HCT116 (cell line): ENCODE measurements at places on chromosomes 2 and 18.

DNA sequence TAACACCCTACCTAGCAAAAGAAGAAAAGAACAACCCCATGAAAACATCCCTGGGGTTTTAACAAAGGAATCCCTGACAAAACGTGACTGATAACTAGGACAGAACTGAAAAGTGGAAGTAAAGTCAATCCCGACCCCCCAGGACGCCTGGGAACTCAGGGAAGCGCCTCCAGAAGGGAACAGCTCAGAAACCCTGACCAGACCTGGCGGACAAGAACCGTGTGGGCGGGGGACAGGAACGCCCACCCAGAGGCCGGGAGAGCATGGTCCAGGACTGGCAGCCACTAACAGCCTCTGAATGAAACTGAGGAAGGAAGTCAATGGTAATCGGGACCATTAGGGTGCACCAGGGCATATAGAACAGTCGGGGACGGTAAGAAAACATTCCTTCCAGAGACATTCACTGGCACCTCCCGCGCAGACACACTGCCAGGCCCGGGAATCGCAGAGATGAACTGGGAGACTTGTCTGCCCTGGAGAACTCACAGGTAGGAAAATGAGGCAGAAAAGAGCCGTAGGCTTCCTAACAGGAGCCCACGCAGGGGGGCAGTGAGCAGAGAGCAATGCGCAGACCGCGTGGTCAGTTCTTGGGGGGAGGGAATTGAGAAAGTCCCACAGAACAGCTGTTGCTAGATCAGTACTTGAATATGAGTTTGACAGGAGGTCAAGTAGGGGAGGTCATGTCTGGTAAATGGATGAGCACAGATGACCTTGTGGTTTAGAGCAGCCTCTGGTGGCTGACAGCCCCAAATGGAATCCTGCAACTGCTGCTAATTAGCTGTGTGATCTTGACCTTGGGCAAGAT lies 1.3 kb upstream of the TBC1D8 start:
- peak; percentile 40 for DNase-seq

DNA sequence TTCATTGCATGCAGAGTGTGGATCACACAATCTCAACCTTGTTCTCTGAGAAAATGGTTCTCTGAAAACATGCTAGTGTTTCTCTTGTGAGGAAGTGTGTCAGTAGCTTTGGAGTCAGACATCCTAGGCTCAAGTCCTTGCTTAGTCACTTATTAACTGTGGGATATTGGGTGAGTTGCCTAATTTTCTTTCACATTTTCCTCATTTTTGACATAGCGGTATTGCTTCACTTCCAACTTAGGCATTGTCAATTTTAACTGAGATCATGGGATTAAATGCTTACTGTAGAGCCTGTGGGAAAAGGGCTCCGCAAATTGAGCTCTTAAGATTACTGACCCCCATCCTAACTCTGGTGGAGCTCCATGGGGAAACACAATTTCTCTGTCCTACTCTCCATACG lies 622.2 kb downstream of the CNTNAP5 start:
- no peak for DNase-seq

GRCh38 chr2:105809723-105810122 lies 65.0 kb downstream of the NCK2 start:
- DNase-seq = no peak

DNA sequence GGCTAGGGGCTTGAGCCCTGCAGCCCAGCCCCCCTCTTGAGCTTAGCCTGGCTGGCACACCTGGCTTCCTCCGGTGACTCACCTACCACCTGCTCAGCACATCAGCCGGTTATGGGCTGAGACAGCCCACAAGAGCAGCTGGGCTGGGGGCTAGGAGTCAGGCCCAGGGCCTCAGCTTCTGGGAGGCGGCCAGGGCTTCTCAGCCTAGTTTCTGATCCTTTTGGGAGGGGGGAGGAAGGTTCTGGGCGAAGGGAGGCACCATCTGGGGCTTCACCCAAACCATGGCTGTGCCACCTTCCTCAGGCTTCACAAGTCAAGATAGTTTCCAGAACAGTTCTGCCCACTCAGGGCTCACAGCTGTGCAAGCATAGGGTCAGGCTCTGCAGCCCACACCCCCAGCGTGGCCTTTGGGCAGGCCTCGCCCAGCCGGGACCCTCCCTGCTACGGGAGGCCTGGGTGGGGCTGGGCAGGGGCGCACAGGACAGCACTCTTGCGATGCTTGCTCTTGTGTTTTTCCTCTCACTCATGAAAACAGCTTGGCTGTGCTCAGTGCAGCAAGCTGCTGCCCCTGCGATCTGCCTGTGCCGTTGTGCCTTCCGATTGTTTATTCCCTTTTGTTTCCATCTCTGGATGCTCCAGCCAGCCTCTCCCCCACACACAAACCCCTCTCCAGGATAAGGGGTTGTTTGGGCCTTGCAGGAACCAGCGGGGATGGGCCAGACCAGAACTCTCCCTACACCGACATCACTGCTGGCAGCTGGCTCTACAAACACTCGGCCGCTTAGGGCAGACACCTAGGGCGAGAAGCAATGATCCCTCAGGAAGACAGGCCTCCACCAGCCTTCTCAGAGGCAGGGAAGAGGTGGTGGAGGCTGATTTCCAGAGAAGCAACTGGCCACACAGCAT lies 26.1 kb upstream of the SEMA4C start:
- no peak for DNase-seq

- no peak for DNase-seq
Observed at GRCh38 chr2:10897956-10898355, 13.8 kb upstream of the KCNF1 start.

DNA sequence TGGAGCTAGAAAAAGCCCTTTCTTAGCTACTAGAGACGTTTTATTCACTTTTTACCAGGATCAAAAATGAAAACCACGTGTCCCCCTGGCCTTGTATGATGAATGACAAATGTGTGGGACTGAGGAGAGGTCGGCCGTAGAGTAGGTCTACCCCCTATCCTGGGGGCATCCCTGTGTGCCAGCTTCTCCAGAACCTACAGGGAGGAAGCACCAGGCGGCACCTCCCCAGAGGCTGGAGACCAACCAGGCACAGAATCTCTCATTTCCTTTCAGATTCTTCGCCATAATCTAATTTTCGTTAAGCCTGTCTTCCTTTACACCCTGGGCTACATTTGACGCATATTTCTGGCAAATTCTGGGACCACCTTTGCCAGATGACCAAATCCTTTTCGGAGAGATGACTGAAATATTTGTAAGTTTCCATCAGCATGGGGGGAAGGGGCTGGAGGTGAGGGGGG lies 15.9 kb downstream of the TWIST2 start:
- DNase-seq = no peak

DNA sequence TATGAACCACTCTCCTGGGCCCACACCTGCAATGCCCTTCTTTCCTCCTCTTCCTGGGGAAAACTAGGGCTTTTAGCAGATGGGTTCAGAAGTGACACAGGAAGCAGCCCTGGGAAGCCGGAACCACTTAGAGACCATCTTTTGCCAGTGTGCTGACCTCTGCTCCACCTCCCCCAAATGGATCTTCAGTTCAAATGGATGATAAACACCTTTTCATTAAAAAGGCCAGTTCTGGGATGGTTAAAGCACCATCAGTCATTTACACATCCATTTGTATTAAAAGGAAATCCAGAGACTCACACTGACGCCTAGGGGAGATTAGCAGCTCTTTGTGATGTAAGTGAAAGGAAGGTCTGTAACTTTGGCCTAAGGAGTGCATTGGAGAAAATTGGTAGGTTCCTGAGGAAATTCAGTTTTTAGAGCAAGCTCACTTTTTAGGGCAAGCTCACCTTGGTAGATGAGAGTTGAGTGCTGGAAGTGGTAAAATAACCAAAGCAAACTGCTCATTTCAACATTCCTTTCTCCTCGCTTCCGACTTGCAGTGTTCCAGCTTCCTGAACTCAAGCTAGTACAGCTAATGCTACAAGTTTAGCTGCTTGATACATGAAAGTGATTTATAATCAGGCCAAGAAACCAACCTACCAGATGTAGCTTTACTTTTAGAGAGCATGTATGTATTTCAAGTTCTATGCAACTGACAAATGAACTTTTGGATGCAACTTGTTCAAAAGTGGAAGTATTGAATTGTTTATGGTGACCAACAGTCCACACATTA lies 47.7 kb downstream of the ACTR2 start:
- no peak for DNase-seq

DNA sequence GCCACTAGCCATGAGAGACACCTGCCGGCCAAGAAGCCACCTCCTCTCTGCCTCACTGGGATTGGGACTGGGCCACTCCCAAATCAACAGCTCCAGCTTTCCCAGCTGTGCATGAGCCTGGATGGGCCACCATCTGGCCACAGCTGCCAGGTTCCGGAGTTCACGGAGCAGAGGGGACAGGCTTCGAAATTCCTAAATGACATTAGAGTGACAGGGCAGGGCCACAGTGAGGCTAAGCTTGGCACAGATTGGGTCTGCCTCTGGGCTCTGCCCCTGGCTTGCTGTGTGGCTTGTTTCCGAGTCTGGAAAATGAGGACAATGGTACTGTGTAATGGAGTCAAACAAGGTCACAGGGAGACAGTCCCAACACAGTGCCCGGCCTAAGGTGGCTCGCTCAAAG lies 6.5 kb downstream of the DIPK1C start:
- DNase-seq = no peak

DNA sequence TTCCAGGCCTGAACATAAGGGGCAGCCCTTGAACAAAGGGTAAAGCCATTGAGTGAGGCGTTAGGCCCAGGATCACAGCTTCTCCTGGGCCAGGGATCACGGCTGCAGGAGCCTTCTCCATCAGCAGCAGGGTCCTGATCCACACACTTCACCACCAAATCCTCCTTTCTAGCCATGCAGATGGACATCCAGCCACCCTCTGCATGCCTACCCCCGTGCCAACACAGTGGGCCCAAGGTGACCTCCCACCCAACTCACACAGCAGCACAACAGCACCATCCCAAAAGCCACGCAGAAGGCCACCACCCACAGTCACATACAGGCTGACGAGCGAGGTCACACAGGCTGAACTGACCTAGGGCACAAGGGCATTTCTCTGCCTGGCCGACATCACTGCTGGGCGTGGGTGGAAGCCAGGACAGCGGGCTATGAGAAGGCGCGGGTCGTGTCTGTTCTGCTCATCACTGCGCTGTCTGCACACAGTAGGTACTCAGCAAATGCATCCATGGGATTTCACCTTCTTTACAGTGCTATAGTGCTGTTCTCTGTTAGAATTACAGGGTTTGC lies 31.2 kb downstream of the TFCP2L1 start:
- DNase-seq = no peak

GRCh38 chr2:60992985-60993392 lies 24.5 kb upstream of the PEX13 start:
- DNase-seq = no peak

DNA sequence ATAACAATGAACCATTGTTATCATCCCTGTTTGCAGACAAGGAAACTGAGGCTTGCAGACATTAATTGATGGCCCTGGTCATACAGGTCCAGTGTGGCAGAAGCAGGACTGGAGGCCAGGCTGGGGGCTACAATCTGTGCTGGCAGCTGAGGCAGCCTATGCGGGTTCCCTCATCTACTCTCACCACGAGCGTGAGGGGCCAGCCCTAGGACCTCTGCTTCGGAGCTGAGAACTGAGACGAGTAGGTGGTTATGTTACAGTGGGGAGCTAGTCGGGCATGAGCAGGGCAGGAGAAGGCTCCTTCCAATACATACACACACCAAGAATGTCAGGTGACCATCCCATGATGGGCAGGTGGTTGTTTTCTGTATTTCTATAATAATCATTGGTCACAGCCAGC lies 82.2 kb upstream of the ASB18 start:
- no peak for DNase-seq

DNA sequence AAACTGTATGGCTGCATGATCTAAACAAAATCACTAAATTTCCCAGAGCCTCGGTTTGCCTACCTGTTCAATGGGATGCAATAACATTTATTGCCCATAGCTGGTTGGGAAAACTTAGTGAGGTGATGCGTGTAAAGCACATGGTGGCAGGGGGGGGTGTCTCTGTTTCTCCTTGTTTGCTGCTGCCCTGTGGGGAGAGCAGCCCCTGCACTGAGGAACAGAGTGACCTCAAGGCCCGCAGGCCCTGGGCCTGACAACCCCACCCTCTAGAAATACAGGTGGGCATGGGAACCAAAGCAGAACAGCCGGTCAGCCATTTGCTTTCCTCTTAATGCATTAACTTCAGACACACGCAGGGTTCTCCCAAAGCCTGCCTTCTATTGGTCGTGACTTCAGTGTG lies 55.1 kb upstream of the SLC66A3 start:
- no peak for DNase-seq

DNA sequence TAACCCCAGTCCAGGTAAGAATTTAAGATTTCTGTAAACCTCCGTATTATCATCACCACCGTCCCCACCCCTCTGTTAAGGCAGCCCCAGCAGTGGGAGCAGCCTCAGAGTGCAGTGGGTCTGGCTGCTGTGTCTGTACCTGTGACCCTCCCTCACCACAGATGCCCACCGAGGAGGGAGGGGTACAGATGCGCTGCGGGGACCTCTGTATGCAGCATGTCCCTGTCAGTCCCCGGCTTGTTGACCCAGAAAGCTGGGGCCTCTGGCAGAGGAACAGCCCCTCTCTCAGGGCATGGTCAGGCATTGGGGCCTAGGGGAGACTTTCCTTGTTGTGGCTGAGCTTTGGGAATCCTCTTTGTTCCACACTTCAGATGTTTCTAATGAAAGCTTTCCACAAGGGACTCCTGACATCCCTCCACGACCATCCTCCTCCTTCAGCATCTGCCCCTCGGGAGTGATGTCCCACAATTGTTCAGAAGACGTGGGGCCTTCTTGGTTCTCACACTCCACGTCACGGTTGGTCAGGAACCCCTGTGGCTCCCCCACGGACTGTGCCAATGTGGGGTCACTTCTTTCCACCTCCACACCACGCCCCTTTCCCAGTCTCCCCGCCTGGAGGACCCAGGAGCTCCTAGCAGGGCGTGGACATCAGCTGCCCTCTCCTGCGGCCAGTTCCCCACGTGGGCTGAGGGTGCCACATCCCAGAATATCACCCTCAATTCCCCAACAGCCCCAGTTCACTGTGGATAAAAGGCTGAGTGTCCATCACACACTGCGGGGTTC lies 384.2 kb upstream of the MYT1L start:
- DNase-seq = no peak

GRCh38 chr2:210663631-210664089 lies 107.3 kb downstream of the CPS1 start:
- no peak for DNase-seq
